Activated CD4-positive, alpha-beta T cell treated with anti-CD3 and anti-CD28 coated beads for 4 hours (primary cell): ENCODE measurements at places on chromosomes 16 and 17.
A peak's percentile ranks its signal among the peaks of the same experiment; 100 is the strongest.

- DNase-seq, result no peak
Measured at GRCh38 chr16:9680968-9681367, 501.3 kb downstream of the GRIN2A start.

DNA sequence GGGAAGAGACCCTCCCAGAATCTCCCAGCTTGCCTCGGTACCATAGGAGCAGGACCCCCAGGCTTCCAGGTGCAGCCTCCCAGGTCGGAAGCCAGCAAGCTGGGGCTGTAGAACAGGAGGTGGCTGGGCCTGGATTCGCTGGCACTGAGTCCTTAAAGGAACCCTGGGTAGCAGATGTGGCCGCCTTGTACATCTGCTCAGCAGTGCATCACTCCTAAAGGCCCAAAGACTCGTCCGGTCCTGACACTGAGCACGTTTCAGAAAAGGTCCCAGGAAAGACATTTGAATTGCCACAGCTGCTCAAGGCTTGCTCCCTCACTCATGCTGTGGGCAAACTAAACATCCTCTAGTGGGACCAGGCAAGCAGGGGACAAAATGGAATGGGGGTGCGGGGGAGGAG is 172.8 kb downstream of the RAB11FIP4 start:
- DNase-seq, result no peak

- no peak for DNase-seq
Measured at GRCh38 chr17:41538565-41538991, 10.5 kb upstream of the KRT19 start.

GRCh38 chr17:50482516-50482915 is 3.9 kb downstream of the RSAD1 start:
- peak; percentile 65 for DNase-seq

- DNase-seq, result no peak
Measured at GRCh38 chr16:77896415-77897128, 108.2 kb downstream of the VAT1L start.

DNA sequence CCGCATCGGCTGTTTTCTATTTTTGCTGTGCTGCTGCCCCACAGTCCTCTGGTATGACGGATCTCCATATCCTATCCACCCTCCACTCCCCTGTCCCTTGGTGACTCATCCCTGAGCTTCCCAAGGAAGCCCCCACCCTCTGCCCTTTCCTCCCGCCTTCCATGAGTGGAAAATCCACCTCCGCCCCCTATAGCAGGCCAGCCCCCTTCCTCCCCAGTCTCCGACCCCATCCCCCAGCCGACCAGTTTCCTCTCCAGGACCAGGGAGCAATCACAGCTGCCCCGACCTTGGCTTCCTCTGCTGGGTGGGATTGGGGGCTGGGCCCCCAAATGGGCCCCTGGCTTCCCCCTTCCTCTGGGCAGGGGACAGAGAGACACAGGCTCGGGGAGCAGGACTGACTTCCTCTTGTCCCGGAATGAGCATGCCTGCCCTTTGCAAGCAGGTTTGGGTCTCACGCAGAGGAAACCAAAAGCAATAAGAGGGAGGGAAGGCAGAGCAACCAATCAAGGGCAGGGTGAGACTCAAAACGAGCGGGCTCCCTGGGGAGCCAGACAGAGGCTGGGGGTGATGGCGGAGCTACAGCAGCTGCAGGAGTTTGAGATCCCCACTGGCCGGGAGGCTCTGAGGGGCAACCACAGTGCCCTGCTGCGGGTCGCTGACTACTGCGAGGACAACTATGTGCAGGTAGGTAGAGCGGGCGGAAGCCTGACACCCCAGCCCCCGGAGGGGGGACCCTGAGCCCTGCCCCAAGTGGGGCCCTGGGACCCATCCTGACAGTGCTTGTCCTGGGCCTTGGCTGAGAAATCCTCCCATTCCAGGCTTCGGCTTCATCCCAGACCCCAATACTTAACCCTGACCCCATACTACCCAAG is at the start of the genes ABI3 and GNGT2:
Gene ABI3 (plus strand): TSS at position 550 of the 872 bp plus-strand sequence. CDS start 18 bp downstream, at position 568.
Gene GNGT2 (minus strand): TSS at position 417 of the 872 bp plus-strand sequence. CDS start 3,152 bp downstream, outside the sequence.
- peak; percentile 56 for DNase-seq

- no peak for DNase-seq
Measured at GRCh38 chr16:12801511-12802042, 2.1 kb downstream of the CPPED1 start.

- no peak for DNase-seq
Measured at GRCh38 chr17:55388842-55389241, 32.8 kb downstream of the MMD start.

- no peak for DNase-seq
Measured at GRCh38 chr17:37824534-37825485, 80.0 kb upstream of the HNF1B start.

DNA sequence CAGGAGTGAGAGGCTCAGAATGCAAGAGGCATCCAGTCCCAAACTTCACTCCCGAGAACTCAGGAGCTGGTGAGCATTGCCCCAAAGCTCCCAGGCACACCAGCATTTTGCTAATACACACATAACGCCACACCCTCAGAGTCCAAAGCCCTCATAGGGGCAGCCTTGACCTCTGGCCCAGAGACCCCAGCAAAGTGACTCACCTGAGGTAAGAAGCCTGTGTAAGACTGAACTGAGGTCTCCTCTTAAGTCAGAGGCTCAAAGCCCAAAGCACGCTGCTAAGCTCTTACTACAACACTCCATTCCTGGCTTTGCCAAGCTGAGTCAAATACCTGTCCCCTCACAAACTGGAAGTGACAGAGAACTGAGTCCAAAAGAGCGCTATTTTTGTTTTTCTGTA is 16.4 kb downstream of the ST3GAL2 start:
- no peak for DNase-seq

DNA sequence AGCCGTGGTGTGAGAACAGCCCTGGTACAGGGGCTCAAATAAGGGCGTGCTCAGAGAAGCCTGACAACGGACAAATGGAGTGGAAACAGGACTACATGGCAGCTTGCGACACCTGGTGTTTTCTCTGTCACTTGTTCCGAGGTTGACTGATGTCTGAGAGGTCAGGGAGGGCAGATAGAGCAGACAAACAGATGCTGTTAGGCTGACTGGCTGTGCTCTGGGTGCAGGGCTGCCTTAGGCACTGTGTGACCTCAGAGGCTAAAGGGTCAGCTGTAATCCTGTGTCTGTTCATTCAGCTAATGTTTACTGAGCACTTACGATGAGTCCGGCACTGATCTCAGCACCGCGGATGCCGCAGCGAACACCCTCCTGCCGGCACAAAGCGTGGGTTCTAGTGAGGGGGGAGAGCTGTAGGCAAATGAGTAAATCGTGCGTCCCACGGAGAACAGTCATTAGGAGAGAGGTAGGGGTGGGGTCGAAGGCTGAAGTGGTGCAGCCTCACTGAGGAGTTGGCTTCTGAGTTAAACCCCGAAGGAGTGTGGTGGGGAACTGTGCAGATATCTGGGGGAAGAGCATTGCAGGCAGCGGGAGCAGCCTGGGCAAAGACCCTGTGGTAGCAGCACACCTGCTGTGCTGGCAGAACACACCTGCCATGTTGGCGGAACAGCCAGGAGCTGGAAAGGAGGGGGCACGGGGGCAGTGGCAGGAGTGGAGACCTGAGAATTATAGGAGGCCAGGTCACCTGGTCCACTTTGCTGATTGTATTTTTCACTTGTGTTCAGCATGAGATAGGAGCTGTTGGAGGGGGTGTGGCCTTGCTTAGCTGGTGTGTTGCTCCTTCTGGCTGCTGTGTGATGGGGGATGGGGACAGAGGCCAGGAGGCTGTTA is 35.0 kb downstream of the GPT2 start:
- no peak for DNase-seq

- no peak for DNase-seq
Measured at GRCh38 chr17:4354862-4355514, 11.5 kb downstream of the UBE2G1 start.

GRCh38 chr17:41029633-41030245 is at the start of gene KRTAP1-4:
TSS of gene KRTAP1-4 (minus strand) at chr17:41030195. CDS start at chr17:41030078, 117 bp downstream.
- DNase-seq, result no peak

DNA sequence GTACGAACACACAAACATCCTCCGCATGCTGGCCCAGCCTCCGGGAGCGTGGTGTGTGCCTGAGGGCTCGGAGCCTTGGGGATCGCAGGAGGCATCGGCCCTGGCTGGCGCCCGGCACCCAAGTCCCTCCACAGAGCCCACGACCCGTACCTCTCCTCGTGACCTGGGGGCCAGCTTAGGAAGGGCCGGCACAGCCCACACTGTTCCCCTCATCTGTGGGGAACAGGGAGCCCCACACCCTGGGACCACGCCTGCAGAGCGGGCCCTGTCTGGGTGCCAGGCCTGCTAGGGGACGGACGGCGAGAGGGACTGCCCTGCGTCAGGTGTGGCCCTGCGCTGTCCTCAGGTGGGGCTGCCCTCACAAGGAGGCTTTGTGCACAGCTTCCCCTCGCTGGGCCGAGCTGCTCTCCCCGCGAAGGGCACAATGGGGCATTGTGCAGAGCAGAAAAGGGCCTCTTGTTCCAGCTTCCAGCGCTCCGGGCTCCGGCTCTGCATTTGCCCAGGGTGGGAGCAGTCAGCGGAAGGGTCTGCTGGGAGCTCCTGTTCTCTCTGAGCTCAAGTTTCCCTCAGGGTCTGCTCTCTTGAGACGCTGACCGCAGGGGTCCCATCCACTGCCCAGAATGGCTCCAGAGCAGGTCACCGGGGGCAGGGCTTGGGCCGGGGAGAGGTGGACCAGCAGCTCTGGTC is 1.7 kb upstream of the LMF1 start:
- no peak for DNase-seq

- DNase-seq, result no peak
Measured at GRCh38 chr17:14813649-14814370, 451.3 kb downstream of the PMP22 start.

- peak; percentile 9 for DNase-seq
Measured at GRCh38 chr17:30600830-30601494, 123.8 kb downstream of the GOSR1 start.

- DNase-seq, result no peak
Measured at GRCh38 chr17:3859940-3860339, 13.9 kb upstream of the NCBP3 start.

DNA sequence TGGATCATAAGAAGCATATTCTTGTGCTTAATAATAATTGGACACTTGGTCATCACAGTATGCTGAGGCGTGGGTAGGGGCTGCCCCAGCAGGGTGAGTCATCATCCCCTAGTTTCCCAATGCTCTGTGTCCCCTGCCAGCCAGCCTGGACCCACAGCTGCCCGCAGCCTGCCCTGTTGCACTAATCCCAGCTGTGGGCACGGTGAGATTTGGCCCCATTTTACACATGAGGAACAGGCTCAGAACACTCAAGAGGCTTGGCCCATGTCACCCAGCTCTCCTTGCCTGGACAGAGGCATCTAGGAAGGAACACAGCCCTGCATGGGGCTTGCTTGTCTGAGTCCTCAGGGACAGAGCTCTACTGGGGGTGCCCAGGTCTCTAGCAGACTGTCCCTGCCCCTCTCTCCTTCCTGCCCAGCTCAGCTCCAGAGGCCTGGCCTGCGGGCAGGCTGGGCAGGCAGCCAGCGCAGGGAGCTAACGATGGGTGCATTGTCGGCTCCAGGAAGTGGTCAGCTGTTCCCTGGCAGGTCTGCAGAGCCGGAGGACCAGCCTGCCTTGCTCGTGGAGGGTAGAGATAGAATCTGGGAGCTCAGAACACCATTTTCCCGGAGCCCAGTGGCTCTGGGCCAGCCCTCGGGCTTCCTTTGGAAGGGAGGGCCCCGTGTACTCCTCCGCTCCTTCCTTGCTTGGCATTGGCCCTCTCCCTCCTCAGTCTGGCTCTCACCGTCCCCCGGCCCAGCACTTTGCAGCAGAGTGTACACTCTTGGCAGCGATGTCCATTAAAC is 189.4 kb downstream of the RAB11FIP4 start:
- DNase-seq, result no peak

DNA sequence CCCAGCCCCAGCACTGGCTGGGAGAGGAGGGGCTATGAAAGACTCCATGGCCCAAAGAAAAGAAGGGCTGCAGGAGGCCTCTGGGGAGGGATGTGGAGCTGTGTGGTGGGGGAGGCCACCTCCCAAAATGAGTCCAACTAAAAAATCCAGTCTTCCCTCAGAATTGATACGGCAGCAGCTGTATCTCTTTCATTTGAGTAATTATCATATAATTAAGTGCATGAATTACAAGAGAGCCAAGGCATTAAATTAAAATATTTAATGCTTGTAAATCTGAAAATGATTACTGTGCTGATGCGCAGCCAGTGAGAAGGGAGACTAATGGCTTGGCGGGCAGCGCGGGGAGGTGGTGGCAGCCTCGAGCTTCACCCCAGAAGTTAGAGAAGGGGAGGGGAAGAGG is 192.8 kb downstream of the C16orf78 start:
- DNase-seq, result no peak

GRCh38 chr16:70156207-70156978 is 17.2 kb upstream of the CLEC18C start:
- no peak for DNase-seq

- no peak for DNase-seq
Measured at GRCh38 chr16:9657641-9658040, 524.6 kb downstream of the GRIN2A start.

DNA sequence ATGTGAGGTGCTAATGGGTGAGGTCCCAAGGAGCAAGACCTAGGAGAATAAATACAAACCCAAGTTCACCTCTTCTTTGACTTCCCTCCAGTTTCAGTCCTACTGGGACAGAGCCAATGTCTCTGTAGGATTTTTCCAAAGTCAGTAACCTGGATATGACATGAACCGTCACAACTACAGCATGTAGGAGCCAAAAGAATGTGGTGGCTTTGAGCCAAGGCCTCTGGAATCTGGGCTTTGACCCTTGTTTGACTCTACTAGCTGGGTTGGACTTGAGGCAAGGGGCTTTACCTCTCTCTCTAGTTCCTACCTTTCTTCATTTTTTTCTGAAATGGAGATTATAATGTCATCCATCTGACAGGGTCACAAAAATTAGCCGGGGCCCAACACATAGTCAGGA is 91.4 kb downstream of the CACNG3 start:
- no peak for DNase-seq

DNA sequence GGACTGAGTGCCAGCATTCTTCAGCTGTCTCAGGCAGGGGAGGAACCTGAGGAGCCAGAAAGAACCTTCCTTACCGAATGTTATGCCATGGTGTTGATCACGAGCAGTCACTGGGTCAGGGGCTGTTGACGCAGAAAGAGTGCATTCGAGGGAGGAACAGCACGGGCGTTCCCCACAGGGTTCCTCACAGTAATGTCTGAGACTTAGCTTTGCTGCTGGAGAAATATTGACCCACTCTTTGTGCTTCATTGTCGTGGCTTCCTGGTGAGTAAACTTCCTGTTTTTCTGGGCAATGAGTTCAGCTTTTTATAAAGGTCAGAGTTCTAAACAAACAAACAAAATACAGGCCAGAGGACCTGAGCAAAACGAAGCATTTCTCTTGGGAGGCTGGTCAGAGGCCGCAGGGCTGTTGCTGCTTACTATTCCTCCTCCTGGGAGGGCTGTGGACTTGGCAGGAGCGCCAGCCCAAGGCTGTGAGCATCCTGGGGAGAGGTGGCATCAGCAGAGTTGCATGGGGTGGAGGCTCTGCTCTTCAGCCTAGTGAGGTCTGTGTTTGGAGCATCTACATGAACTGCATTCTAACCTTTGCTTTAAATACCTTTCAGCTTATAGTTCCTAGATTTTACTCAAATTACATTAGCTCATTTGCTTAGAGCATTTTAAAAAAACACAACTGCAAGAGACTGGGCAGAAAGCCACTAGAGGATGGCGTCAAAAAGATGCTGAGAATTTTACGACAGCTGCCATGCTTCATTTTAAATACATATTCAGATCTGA is 143.1 kb upstream of the CACNG5 start:
- DNase-seq, result no peak

GRCh38 chr17:46788796-46789195 is 29.7 kb downstream of the WNT3 start:
- DNase-seq, result no peak
